Activated T-cell treated with anti-CD3 and anti-CD28 coated beads for 24 hours (primary cell): ENCODE measurements at places on chromosomes 2 and 18.

- no peak for DNase-seq
These were observed 35.4 kb downstream of the BARD1 start for GRCh38 chr2:214774108-214774507.

GRCh38 chr2:157036726-157037125, 220.8 kb upstream of the GALNT5 start:
- no peak for DNase-seq

DNA sequence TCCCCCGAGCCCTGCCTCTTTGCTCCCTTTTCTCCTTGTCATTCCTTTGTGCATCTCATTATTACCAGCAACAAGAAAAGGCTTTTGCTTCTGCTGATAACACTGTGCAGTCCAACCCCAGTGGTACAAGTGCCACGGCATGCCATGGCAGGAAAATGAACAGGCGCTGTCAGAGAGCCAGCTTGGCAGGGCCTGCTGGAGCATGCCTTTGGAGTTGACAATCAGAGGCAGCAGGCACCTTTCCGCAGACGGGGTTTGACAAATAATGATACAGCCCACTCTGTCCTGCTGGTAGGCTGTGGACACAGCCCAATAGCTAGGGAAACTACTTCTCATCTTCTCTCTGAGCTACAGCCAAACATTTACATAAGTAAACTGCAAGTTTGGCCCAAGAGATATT, 243.9 kb upstream of the LRRTM1 start:
- no peak for DNase-seq

- DNase-seq, result no peak
These were observed 26.5 kb downstream of the BCL2 start for GRCh38 chr18:63292831-63293683.

- DNase-seq, result no peak
These were observed 296.1 kb upstream of the GULP1 start for GRCh38 chr2:187995556-187995955.
